ENCODE measurements at places on chromosomes 7 and 10. TPM values are rescaled to one million over a fixed set of nuclear protein-coding genes. Genes with fewer than 3 reads are reported as not detected.

DNA sequence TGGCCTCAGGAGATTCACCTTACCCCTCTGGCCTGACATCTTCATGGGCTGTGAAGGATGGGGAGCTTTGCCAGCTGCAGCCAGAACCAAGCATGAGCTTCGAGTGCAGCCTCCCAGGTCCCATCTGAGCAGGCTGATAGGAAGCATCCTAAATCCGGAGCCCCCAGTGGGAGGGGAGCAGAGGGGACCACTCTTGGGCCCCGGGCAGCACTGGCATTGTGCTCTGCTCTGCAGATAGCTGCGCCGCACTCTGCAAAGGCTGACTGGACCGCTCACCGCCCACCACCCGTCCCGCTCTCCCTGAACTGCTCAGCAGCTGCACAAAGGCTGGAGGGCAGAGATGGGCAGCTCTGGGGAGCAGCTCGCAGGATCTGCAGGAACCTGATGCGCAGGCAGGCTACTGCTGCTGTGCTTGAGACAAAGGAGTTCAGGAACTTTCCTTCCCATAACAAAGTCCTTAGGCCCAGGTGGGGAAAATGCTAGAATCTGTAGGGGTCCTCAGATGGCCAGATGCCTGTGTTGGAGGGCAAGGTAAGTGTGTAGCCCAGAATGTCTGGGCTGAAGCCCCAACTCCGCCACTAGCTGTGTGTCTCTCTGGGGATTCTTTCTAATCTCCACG lies 51.8 kb downstream of the ARHGAP22 start:
- DNase-seq: no peak

OPN1SW gene
- total RNA-seq: not detected

SPDYE17 gene
- not detected for total RNA-seq

LOXL4 gene
- 3.7 TPM for total RNA-seq
